ENCODE measurements at places on chromosomes 16 and 17.

- DNase-seq = no peak
These were observed 132.3 kb upstream of the CDH11 start for GRCh38 chr16:65254144-65254543.

DNA sequence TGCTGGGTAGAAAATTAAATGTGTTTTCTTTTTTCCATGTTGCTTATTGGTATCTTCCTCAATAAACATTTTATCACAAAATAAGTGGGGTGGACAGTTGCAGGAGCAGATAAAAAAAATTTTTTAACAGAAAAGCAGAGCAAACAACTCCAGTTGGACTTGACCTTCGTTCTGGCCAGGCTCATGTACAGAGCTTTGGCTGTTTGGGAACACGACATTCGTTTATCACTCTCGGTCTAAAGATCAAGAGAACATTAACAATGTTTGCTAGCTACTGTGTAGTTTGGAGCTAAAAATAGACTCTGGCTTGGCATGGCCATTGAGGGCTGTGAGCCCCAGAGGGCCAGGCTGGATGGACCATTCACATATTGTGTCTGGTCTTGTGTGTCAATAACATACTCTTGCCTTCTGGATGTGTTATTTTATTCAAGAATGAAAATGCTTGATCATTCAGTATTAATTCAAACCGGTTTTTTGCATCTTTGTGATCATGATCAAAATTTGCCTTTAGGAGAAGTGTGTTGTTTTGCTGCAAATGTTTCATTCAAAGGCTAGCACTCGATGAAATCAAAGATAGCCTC, 56.6 kb downstream of the TMEM186 start:
- no peak for DNase-seq

DNA sequence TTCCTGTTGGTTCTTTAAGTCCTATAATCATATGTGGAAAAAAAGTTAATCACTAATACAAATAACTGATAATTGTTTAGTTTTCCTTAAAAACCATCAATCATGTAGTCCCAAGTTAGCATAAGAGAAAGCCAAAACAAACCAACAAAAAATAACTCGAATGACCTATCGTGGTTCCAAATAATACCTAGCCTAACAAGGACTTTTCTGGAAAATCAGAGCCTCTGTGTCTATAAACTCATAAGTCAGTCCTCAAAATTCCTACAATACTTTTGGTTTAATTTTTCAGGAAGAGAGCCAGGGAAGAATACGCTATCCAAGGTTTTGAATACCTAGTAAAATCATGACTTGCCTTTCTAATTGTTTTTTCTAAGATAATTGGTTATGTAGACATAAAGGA, 975.3 kb upstream of the SOX9 start:
- DNase-seq = no peak

DNA sequence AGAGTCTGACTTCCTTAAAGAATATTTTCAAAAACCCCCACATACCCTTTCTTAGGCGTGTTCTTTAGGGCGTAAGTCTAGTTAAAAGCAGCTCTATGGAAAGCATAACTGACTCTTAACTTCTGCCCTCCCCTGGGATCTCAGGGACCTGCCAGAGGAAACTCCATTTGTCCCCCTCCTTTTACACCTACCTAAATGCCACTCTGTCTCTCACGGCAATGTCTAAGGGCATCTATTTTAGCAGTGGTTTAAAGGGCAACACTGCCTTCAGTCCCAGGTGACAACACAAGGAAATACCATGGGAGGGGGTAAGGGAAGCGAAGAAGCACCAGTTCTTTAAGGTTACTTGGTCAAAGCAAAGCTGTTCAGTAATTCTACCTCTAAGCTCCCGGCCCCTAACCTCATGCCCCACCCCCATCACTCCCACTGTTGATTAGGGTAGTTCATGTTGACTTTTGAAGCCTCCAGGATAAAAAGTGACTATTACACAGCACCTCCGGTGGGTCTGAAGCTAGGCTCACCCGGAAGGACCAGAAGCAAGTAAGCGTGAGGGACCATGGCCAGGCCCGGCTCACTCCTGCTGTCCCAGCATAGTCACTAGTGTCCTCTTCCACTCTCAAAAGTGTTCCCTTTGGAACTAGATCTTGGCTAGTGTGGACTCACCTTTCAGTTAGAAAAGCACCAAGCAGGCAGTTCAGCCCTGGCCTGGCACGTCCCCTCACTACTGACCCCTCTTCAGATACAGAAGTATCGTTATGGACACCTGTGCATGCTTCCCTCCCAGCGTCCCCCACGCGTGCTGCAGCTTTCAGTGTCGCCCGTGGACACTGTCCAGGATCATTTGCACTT, 47.1 kb downstream of the CYTH1 start:
- no peak for DNase-seq

Data from CD4-positive, alpha-beta T cell treated with Interleukin-10 for 1 hour (primary cell).